ENCODE measurements at places on chromosomes 5 and 9.
A peak's percentile ranks its signal among the peaks of the same experiment; 100 is the strongest.

- no peak for DNase-seq
Measured at GRCh38 chr5:9670371-9670770, 40.2 kb upstream of the TAS2R1 start.

DNA sequence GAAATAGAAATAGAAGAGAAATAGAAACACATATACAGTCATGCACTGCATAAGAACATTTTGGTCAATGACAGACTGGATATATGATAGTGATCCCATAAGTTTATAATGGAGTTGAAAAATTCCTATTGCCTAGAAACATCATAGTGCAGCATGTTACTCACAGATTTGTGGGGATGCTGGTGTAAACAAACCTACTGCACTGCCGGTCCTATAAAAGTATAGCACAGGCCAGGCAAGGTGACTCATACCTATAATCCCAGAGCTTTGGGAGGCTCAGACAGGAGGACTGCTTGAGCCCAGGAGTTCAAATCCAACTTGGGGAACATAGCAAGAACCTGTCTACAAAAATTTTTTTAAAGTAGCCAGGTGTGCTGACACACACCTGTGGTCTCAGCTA, 240.6 kb upstream of the MAP3K1 start:
- DNase-seq, result no peak

DNA sequence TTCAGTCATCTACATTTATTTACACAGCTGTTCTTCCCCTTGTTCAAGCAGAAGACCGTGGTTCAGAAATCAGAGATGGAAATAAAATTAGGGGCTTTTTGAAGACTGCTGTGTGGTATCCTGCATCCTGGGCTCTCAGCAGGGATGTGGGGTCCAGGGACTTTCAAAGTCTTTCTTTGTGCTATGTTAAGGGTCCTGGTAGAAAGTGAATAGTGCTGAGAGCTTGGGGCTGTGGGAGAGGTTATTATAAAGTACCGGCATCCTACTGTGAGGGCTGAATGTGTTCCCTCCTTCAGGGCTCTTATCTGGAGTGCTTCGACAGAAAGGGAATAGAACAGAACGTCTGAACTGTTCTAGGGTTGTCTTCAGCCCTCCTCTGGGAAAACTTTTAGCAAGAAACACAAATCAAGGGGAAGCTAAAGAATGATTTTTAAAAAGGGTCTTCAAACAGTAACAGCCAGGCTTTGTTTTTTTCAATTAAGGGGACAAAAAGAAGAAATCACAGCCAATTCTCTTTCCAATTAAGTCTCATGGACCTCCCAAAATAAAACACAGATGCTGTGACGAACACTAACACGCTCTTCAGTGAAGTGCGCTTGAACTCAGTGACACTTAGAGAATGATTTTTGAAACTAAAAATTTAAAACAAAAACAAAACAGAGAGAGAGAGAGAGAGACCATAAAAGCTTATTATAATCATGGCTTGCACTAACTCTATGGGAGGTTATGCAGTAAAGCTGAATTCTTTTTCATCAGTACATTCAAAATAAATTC, 15.7 kb upstream of the SLC1A3 start:
- DNase-seq, result no peak

DNA sequence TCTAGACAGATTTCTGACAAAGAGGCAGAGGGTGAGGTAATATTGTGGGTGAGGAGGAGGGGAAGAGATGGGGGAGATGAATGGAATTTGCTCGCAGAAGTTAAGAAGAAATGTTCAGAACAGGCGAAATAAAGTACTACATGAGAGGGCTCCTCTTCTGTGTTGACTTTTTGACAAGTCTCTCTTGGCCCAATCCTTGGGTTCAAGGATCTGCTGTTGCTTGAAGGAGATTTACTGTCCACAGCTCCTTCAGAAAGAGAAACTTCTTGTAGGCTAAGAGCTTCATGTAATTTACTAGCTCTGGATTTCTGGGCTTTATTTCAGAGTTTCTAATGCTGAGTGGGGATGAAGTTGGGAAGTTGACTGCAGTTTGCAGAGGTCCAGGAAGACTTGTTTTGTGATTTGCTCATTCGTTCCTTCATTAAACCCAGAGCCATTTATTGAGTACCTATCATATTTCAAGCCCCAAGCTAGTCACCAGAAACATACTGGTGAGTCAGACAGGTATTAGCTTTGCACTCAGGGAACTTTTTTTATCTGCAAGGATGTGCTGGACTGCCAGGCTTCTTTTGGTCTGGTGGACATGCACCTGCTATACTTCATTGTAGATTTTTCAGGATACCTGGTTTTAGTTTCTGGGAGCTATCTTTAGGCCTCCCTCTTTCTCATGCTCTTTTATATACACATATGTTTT, 402.9 kb upstream of the CLINT1 start:
- DNase-seq, result no peak

DNA sequence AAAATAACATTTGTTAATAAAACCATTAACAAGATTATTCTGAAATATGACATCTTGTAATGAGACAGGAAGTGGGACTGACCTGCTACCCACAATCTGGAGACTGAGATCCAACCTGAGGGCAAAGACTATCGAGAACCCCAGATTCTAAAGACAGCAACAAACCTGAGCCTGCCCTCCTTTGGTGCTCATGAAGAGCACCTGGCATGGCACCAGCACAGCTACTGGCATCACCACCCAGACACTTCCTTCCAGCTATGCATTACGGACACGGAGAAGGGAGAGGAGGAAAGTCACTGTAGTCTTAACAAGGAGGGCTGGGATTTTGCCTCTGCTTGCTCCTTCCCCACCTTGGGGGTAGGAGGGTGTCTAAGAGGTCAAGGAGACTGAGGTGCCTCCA, 105.5 kb downstream of the AUH start:
- no peak for DNase-seq

GRCh38 chr5:2167671-2168070, 284.9 kb upstream of the IRX4 start:
- DNase-seq, result no peak

- no peak for DNase-seq
Measured at GRCh38 chr5:158198636-158199035, 339.7 kb upstream of the CLINT1 start.

DNA sequence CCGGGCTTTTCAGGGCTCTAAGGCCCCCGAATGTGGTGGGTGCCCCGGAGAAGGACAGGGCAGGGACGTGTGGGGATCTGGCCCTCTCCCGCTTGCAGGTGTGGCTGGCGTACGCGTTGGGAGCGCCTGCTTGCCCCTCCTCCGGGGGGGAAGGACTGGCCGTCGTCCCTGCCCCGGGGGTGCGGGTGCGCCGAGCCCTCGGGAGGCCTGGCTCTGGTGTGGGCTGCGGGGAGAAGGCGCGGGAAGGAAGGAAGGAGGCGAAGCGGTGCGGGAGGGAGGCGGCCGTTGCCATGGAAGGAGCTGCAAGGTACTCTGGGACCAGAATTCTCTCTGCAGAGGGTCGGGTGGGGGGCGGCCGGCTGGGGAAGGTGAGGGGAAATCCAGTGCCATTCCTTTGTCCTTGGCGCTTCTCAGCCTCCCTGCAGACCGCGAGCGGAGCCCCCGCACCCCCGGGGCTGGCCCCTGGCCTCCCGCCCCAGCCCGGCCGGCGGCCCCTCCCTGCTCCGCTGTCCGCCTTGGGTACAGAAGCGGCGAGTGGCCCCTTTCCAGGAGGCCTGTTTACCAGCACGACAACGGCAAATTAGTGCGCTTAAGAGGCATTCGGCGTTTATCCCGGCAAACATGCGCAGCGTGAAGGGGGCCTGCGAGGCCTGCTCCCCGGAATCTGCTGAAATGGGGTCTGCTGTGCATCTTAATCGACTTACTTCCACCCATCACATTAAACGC, 67.1 kb upstream of the UNC5A start:
- DNase-seq, result no peak

DNA sequence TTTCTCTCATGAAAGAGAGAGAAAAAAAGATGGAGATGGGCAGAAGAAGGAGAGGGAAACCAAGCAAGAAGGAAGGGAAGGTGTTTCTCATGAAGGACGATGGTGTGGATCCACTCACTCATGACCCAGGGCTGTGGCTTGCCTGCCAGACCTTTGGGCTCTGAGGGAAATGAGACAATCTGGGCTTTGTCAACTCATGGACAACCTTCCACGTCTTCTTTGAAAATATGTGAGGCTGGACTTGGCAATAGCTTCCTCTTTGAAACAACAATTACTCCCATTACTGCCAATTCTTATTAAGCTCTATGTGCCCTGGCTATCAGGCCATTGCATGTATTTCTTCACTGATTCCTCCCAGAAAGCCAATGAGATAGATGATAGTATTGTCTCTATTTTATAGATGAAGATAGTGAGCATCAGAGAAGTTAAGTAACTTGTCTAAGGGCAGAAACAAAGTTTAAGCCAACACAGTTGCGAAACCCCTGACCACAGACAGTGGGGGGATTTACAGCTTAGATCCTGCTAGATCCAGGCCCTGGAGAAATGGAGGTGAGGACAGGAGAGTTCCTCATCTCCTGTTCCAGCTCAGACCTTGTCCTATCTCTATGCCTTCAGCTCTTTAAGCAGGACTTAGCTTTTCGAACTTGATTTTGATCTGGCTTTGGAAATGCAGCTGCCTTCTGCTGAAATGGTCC, 132.4 kb downstream of the GCNT1 start:
- no peak for DNase-seq

- peak; percentile 90 for DNase-seq
Measured at GRCh38 chr5:61408476-61409168, 76.6 kb downstream of the ZSWIM6 start.

- DNase-seq, result no peak
Measured at GRCh38 chr5:66519626-66520025, 76.6 kb upstream of the MAST4 start.

DNA sequence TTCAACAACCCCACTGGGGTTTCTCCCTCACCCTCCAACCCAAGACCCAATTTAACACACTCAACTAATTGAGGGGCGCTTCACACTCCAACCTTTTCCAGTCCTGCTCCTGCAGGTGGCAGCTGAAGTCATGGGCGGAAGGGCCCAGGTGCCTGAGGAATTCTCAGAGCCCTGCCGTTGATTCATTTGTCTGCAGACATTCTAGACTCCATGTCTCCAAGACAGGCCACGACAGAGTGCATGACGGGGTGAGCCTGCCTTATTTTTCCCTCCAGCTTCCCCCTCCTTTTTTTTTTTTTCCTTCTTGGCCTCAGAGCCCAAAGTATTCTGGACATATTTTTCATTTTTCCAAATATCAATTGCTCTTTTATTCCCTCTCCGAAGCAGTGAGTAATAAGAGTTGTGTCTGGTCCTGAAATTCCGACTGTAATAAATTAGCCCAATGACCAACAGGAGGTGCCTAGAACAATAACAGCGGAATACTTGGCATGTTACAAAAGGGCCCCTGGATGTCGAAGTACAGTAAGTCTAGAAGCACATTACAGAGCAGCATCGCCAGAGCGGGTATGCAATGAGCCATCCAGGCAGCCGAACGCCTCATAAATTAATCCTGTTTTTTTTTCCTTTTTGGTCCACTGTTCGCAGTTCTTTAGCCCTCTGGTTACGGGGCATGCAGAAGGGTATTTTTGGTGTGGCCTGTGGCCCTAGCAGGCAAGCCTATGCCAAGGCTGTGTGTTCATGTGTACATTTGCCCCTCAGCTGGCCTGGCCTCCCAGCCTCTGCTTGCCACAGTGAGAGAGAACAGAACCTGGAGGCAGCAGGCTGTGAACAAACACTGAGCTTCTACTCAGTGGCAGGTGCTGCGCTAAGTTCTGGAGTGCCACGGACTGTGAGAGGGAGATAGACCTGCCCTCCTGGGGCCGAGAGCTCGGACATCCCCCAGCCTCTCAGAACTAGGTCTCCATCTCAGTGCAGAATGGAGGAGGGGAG, 8.6 kb upstream of the SMIM23 start:
- no peak for DNase-seq

DNA sequence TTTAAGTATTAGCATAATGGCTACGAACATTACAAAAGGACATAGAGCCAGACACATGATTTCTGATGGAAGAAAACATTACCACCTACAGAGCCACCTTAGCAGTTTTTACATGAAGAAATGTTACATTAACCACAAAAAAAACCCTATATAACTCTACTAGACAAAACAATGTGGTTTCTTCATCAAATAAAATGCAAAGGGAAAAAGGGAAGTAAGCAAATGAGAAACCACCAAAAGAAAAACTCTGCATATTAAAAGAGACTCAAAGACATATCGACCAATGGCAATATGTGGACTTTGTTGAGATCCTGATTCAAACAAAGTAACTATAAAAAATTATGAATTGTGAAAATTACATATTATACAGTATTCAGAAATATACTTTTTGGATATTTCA, 132.7 kb downstream of the TSSK1B start:
- no peak for DNase-seq

- no peak for DNase-seq
Measured at GRCh38 chr9:99072040-99072394, 32.9 kb upstream of the TGFBR1 start.

DNA sequence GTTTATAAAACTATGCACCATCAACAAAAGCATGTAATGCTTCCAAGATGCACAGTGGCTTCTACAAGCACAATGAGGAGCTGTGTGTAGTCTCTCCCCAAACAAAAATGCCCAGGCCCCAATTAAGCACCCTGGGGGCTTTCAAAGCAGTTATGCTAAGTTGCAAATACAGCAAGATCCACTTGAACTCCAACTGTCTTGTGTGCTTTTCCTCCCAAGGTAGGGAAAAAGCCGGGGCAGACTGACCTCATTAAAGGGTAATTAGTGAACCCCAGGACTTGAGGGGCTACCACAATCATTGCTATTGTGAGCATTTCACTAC, 13.1 kb downstream of the ZNF608 start:
- DNase-seq, result no peak

- no peak for DNase-seq
Measured at GRCh38 chr5:83554686-83555085, 83.1 kb downstream of the VCAN start.

- no peak for DNase-seq
Measured at GRCh38 chr5:97545886-97546535, 363.0 kb upstream of the RIOK2 start.

- DNase-seq, result no peak
Measured at GRCh38 chr5:100872408-100873190, 30.5 kb downstream of the ST8SIA4 start.

DNA sequence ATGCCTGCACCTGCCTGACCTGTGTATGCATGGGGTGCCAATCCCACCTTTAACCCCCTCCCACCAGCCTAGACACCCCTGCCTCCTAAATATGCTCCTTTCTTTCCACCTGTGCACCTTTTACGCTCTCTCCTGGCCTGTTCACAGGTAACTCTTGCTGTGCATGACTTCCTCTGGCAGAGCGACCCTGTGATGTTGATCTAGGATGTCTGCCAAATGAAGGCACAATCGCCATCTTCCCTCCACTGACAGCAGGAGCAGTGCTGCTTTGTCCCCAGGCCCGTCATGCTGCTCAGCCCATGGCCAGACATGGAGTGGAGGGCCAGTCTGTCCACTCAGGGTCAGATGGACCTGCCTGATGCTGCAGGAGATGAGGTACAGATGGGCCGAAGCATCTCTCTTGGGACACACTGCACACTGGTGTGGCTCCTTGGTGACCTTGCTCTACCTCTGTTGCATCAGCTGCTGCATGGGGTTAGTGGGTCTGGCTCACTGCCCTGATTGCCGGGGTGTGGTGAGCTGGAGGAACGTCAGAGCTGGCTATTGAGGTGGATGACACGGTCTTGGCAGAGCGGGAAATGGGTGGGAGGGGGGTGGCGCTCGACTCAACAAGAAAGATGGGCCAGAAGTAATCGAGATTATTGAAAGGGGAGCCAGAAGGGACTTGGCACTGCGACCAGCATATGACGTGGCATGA, 101.7 kb upstream of the PITX1 start:
- DNase-seq, result no peak

Measured in stimulated activated CD4-positive, alpha-beta T cell treated with anti-CD3 and anti-CD28 coated beads, TNF-alpha, amount 100 ng/mL, for 1 hour (primary cell).